ENCODE measurements at places on chromosomes 1 and 21.

DNA sequence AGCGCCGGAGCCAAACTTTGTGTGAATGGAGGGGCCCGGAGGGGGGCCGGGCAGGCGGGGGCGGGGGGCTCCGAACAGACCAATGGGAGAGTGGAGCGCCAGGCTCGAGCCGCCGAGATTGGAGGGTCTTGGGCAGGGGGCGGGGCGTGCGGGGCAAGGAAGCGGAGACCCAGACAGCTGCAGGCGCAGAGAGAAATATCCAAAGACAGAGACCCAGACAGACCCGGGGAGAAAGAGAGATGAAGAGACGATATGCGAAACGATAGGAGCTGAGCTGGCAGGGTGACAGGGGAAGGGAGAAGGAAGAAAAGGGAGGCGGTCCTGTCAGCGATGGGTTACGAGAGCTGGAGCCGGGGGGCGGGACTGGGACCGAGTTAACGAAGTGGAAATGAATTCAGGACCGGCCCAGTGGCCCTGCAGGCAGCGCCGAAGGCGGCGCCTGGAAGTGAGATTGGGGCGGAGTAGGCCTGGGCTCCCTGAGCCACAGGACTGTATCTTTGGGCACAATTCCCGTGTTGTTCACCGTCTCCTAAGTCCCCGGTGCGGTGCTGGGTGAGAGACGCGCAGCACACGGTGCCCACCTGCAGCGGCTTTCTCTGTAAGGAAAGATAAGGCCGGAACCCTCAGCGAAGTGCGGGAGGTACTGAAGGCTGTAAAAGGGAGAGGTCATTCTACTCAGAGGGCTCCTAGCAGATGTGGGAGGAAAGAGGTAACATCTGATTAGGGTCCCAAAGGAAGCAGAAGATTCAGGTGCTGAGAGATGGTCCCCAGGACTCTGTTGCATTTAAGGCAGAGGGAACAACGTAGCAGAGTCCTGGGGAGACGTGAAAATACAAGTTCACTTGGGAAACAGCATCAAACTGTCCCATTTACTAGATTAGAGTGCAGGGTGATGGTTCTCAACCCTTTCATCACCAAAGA lies 543 bp upstream of the KCNJ10 start:
- peak; percentile 60 for DNase-seq

DNA sequence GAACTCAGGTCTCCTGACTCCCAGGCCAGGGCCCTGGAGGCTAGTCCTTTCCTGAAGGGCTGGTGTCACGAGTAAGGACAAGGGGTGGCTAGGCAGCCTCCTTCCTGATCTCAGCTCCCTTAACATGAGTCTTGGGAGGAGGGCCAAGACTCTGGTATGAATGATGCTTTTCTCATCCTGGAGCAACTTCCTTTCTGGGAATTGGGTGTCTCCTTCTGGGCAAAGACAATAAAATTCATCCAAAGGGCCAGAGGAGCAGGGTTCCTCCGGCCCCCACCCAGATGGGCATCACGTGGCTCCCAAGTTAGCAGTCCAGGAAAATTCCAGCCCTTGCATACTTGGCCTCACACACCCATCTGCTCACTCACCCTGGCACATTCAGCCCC lies at the start of gene FAM167B:
TSS of gene FAM167B (plus strand) at position 335 of the 386 bp plus-strand sequence. CDS start 200 bp downstream, outside the sequence.
- DNase-seq = no peak

DNA sequence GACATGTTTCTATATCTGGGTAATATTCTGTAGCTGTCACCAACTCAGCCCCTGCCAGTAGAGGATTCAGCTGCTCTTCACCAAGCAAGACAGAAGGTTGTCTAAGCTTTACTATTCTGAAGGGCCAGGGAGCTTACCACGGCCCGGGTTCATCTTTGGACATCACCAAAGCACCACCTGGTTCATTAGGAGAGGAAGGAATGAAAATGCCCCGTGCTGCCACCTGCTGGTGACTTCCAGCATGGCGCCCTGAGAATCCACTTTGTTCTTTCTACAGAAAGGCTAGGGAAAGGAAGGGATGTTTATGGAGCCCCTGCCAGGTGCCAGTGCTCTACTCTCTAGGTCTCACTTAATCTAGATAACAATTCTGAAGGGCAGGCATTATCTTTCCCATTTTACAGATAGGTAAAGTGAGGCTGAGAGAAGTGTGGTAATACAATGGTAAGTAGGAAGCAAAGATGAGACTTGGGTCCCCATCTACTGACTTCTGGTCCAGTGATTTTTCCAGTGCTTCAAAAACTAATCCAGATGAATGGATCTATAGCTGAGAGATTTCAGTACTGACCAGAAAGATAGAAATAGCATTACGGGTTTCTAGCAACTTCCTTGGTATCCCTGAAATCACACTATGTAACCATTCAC lies 79.5 kb downstream of the BEND5 start:
- peak; percentile 22 for DNase-seq

DNA sequence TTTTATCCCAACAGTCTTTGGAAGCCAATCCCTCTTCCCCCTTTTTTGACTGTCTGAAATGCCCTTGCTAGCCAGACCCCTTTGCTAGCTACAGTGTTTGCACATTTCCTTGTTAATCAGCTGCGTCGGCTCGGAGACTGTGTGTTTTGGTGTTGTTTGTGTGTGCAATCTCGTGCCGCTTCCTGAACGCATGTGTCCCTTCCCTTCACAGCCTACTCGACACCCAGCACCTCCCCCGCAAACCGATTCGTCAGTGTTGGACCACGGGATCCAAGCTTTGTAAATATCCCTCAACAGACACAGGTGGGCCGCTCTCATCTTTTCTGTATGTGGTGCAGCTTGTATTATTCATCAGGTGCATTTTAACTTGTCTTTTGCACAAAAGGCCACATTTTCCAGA lies 298.7 kb downstream of the TM2D1 start:
- DNase-seq = no peak

- DNase-seq = no peak
Observed at GRCh38 chr1:83994111-83994510, 4.8 kb downstream of the TTLL7 start.

DNA sequence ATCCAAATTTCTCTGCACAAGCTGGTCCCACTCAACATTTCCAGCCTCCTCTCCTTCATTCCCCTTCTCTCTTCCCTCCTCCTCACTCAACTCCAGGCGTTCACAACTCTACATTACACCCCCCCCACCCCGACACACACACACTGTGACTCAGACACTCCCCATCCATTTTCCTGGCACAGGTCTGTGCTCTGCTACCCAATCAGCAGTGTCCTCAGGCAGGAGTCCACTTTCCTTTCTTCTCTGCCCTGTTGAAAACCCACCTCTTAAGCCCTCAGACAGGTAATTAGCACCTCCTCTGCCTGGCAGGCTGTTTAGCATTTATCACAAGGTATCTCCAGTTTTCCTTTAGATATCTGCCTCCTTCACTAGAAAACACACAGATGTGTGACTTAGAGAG lies 8.8 kb upstream of the LMX1A start:
- DNase-seq = no peak

DNA sequence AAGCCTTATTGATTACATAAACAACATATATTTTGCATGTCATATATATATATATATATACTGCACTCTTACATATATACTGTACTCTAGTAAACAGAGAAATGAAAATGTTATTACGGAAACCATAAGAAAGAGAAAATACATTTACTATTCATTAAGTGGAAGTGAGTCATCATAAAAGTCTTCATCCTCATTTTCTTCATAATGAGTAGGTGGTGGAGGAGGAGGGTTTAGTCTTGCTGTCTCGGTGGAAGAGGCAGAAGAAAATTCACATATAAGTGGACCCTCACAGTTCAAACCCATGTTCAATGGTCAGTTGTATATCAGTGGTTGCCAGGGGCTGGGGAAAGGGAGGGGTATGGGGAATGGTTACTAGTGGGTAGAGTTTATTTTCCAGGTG lies 8.0 kb upstream of the IFNLR1 start:
- DNase-seq = no peak

- no peak for DNase-seq
Observed at GRCh38 chr1:2499986-2500596, 24.0 kb downstream of the PLCH2 start.

GRCh38 chr1:156045076-156045475 lies 8.5 kb downstream of the UBQLN4 start:
- DNase-seq = no peak

- DNase-seq = no peak
Observed at GRCh38 chr1:181202986-181203555, 114.6 kb downstream of the IER5 start.

DNA sequence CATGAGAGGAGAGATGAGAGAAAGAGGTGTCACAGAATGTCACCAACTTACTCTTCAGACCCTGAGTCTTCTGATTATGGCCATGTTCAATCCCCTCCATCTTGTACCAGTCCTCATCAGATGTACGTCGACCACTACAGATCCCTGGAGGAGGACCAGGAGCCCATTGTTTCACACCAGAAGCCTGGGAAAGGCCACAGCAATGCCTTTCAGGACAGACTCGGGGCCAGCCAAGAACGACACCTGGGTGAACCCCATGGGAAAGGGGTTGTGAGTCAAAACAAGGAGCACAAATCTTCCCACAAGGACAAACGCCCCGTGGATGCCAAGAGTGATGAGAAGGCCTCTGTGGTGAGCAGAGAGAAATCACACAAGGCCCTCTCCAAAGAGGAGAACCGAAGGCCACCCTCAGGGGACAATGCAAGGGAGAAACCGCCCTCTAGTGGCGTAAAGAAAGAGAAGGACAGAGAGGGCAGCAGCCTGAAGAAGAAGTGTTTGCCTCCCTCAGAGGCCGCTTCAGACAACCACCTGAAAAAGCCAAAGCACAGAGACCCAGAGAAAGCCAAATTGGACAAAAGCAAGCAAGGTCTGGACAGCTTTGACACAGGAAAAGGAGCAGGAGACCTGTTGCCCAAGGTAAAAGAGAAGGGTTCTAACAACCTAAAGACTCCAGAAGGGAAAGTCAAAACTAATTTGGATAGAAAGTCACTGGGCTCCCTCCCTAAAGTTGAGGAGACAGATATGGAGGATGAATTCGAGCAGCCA lies 8.0 kb downstream of the ELOA start:
- DNase-seq = peak; percentile 11

GRCh38 chr1:30012455-30013440 lies 710.6 kb downstream of the MATN1 start:
- no peak for DNase-seq

DNA sequence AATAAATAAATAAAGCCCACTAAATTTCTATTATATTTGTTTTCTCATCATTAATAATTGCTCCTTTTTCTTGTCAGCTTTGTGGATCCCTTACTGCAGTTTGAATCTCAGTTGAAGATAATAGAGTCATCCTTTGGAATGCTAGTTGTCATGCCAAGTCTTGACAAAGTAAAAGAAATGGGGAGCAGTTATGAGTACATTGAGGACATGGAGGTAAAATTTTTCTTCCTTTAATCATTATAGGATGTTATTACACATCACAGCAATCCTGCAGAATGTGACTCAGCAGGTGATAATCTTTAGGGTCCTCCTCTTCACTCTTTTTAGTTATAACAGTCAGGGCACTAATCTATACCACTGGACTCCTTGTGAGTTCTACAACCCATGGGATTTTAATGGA lies 24.1 kb downstream of the MROH9 start:
- DNase-seq = no peak

DNA sequence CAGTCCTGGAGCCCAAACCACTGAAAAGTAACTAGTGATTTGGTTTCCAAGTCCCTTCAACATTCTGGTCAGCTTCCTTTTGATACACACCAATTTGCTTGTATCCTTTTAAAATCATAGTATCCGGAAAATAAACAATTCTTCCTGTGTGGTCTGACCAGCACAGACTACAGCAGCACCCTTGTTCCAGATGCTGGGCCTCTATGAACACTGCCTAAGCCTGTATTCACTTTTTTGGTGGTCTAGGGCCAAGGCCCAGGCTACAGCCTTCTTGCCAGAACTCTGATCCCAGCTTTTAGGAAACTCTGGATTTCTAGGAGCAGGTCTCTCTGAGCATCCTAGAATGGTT lies 801 bp upstream of the DDAH1 start:
- DNase-seq = no peak

GRCh38 chr1:93847811-93848288 lies 31.2 kb downstream of the DNTTIP2 start:
- peak; percentile 34 for DNase-seq
